ENCODE measurements at places on chromosomes 13 and 19.

GRCh38 chr19:42197375-42197817, 20.1 kb downstream of the DEDD2 start:
- no peak for DNase-seq

GRCh38 chr13:113245849-113246796, 36.7 kb downstream of the CUL4A start:
- DNase-seq: no peak

DNA sequence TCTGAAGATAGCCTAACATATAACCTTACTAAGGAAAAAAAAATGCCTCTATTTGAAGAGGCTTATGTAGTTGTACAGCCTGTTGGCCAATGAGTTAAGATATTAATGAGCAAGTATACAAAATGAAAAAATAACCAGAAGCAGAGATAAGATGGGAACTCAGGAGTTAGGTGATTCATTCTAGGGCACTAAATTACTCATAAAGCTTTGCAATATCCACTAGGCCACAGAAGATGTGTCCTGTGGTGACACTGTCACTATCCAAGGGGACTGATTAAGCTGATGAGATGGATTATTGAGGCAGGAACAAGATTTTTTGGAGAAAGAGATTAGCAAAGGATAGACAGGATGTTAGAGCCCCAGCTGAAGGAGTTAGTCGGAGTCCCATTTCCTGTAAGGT, 99.6 kb downstream of the LIG4 start:
- no peak for DNase-seq

DNA sequence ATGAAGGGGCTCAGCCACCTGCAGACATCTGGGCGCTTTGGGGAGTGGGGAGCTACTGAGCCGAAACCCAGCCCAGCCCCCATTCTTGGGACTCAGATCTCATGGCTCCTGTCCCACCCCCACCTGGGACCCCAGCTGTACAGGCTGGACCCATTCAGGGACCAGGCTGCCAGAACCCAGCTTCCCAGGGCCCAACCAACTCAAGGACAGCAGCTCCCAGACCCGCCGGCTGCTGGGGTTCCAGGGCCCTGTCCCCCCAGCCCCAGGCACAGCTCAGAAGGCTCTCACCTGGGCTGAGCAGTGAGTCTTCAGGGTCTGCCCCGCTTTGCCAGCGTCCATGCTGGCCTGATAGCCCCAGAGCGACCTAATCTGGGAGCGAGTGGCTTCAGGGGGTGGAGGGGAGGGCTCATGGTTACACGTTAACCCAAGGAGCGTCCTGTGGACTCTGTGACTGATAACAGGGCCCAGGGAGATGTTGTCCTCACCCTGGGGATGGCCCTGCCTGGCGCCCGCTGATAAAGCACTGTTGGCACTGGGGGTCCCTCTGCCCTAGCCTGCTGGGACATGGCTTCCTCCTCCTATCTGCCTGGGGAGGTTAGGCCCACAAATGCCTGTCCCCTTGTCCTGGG, at the start of gene TMEM86B:
Gene TMEM86B, minus strand, starts transcription at position 361 of the 629 bp plus-strand sequence. Its CDS starts 22 bp downstream, at position 339.
- DNase-seq: no peak

- DNase-seq: no peak
These were observed 222.2 kb upstream of the SERP2 start for GRCh38 chr13:44151474-44151873.
